ENCODE measurements at places on chromosomes 16 and 17.

DNA sequence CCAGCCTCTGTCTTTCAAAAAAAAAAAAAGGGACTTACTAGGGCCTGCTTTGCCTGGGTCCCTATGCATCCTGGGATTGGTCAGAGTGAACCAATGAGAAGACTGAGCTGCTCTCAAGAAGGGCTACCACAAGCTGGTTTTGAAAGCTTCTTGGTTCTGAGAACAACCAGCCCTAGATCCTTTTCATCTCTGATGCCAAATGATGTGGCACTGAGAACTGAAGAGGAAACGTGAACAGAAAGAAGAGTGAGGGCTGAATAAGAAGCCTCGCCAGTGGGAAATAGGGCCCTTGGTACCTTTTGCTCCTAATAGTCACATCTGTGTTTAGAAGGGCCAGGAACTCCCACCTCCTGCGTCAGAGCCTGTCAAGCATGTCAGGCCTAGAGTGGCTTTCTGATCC is 10.7 kb downstream of the TACO1 start:
- DNase-seq = no peak

GRCh38 chr16:79895917-79896203 is 295.3 kb upstream of the MAF start:
- DNase-seq = no peak

- DNase-seq = peak; percentile 75
These were observed 2.0 kb upstream of the C17orf99 start for GRCh38 chr17:78144147-78144719.

GRCh38 chr17:570388-570787 is 144.3 kb downstream of the VPS53 start:
- DNase-seq = no peak

GRCh38 chr17:57662644-57663308 is 82.3 kb downstream of the CCDC182 start:
- DNase-seq = peak; percentile 71

GRCh38 chr17:78853926-78854394 is 13.3 kb upstream of the USP36 start:
- DNase-seq = no peak

GRCh38 chr16:57562669-57563486 is 20.4 kb downstream of the ADGRG5 start:
- DNase-seq = no peak

GRCh38 chr16:21159281-21159951 is 942 bp downstream of the LDAF1 start:
- no peak for DNase-seq

DNA sequence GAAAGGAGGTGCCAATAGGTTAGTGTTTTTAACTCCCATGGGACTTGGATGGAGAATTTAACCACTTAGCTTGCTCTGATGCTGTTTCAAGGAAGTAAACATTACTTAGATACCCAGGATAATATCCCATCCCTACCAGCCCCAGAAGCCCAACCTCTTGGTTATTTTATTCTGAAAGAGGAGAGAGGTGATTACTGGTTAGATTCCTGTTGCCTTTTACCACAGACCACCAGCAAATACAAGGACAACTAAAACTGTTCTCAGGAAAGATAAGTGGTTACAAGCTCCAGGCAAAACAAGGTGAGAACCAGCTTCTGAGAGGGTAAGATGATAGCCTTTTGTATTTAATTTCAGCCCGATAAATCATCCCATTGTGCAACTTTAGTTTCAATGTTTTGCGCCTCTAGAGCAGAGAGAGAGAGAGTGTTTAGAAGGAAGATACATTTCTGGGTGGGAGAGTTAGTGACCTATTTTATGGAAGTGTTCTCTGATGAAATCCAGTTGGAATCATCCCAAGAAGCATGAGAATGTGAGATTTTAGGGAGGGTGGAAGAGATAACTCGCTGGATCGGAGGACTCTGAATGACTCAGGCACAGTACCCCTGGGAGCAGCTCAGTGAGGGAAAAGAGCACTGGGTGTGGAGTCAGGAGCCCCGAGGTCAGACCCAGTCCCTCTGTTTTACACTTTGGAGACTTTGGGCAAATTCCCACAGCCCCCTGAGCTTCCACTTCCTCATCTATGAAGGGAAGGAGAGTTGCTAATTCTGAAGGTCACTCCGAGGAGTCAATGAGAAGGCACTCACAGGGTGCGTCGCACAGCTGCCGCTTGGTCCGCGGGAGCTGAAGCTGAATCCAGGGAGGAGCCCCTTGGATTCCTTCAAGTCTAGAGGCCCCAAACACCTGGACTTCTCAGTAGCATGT is 12.1 kb downstream of the GLP2R start:
- DNase-seq = peak; percentile 14

DNA sequence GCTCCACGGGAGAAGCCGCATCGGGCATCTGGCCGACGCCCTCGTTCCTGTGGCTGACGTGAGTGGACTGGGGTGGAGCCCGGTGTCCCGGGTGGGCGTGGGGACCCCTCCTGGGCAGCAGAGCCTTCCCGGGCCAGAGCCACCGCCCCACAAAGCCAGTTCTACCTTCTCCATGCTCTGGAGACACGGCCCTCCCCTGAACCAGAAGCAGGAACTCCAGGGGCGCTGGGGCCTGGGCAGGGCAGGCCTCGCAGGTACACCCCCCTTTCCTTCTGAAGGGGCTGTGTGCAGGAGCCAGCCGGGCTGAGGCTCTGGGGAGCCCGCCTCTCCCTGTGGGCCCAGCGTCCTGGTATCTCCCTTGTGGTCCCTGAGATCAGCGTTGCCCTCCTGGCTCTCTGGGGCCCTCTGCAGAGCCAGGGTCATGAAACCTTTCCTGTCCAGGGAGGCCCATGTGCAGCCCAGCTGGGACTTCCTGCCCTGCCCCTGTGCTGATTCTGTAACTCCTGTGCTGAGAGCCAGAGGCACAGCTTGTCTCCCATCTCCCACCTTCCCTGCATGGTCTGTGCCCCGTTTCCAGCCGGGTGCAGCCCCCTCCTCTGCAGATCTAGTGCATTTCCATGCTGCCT is 6.5 kb downstream of the PIGQ start:
- DNase-seq = no peak

DNA sequence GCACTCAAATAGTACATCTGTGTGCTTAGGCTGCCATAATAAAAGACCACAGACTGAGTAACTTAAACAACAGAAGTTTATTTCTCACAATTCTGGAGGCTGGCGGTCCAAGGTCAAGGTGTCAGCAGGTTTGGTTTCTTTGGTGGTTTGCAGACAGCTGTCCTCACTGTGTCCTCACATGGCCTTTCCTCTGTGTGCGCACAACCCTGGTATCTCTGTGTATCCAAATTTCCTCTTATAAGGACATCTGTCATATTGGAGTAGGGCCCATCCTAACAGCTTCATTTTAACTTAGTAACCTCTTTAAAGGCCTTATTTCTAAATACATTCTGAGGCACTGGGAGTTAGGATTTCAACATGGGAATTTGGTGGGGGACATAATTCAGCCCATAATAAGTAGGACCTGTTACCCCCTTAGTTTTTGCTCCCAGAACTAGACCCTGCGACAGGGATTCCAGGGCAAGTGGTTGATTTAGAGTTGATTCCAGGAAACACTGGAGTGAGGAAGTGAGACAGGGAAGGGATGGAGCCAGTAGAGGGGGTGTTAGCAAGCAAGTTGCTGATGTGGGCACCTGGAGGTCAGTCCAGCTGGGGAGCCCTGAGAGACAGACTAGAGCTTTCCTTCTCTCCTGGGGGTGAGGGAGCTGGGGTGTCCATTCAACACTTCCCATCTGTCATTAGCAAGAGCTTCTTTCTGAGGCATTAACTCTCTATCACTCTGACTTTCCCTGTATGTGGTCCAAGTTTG is 10.9 kb upstream of the ALKBH5 start:
- DNase-seq = no peak

All from forelimb muscle (tissue), 1 donor.